ENCODE measurements at places on chromosomes 11 and 22.

- DNase-seq: peak; percentile 9
Measured at GRCh38 chr11:75031771-75032549, 43.2 kb downstream of the NEU3 start.

- no peak for DNase-seq
Measured at GRCh38 chr11:121927097-121927785, 188.8 kb downstream of the BLID start.

GRCh38 chr22:22603470-22603947 is 40.9 kb upstream of the GGTLC2 start:
- DNase-seq: no peak

DNA sequence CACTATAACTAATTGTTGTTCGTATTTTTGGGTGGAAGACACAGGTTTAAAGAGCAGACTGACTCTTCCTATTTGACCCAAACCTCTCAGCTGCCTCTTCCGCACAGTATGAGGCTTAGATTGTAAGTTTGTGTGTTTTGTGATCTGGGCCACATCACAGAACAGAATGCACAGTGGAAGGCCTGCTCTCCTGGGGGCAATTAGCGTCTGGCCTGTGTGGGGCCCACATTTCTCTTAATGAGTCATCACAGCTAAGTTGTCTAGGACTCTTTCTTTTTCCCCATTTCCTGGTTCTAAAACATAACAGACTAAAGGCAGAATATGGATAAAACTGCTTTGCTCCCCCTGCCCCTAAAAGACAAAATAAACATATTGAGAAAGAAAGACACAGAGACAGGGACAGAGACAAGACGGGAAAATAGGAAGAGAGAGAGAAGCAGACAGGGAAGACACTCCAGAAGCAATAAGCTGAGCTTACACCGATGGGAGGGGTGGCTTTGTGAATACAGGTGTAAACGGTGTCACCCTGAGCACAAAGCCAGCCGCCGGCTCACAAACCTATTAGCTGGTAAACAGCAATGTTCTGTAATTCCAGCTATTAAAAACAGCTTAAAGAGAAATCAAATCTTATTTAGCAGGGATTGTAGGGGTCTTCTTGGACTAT is 127.4 kb upstream of the OPCML start:
- DNase-seq: no peak

DNA sequence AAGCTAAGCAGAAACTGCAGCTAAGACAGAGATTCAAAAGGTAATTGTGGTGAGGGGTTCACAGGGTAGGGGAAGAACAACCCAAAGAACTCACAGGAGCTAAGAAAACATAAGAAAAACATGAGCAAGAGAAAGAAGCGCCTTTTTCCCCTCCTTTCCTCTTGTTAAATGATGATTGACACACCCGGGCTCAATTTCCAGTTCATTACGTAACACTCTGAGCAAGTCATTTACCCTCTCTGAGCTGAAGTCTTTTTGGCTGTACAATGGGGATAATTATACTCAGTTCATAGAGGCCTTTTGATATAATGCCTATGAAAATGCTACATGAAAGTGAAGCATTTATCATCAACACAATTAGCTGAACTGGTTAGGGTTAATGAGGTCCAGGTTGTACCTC is 17.2 kb downstream of the LRP4 start:
- DNase-seq: no peak

DNA sequence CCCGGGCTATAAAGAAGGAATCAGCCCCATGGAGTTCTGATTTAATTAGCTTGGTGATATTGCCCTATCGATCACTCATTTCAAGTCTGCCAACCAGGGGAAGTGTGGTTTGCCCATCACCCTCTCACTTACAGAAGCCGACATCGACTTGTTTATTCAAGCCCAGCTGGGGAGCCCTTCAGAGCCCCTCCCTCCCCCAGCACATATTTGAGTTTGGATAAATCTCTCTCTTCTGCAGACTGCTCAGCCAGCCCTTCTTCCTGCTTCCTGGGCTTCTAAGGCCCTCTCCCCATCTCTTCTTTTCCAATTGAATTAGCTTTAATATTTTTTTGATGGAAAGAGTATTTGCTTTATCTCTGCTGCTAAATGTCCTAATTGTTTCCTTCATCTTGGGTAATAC is 299.0 kb downstream of the MIAT start:
- no peak for DNase-seq

DNA sequence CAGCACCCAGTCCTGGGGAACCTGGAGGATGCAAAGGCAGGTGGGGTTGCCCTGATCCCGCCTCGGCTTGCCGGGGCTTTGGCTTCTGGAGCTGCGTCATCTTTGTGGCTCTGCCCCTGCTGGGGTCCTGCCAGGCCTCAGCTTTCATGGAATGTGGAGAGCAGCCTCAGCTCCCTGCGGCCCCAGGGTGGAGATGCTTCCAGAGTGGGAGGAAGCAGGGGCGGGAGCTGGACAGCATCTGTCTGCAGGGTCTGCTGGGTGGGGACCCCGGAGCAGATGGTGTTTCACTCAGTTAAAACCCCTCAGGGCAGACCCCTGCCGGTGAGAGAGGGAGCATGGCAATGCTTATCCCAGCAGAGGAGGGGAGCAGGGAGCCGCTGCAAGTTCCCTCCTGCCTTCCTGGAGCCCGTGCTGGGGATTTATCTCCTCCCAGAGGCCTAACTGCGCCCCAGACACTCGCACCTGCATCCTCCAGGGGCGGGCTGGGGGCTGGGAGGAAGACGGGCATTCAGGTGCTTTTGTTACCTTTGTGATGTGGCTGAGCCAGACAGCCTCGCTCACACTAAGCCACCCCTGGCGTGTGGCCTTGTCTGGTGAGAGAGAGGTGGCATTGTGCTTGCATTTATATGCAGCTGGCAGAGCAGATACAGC is 15.7 kb downstream of the GRIK4 start:
- DNase-seq: no peak

- no peak for DNase-seq
Measured at GRCh38 chr11:27161071-27161470, 120.5 kb downstream of the BBOX1 start.

- DNase-seq: no peak
Measured at GRCh38 chr11:35507688-35508087, 17.7 kb downstream of the PAMR1 start.

DNA sequence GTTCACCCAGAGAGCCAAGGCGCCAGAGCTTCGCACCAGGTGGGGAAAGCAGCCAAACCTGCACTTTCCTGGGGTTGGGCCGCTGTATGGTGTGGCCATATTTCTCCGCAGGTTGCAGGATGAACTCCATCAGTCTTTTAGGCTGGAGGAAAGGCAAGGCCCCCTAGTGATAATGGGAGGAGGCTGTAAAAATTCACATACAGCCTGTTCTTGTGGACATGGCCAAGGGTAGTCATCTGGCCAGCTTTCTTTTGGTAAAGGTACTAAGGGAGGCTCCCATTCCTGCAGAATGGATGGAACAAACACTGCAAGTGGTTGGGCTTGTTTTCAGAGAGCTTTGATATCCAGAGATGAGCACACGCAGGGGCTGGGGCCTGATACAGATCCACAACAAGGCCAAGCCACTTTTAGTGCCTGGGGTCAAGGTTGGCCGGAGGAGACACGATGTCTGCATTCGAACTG is 29.6 kb downstream of the C22orf31 start:
- no peak for DNase-seq

GRCh38 chr11:1943977-1944376 is 3.2 kb upstream of the MRPL23 start:
- no peak for DNase-seq

- DNase-seq: no peak
Measured at GRCh38 chr11:116344601-116345000, 428.2 kb downstream of the BUD13 start.

- no peak for DNase-seq
Measured at GRCh38 chr11:19995145-19995544, 165.1 kb downstream of the DBX1 start.

GRCh38 chr11:13837286-13837685 is 125.2 kb upstream of the SPON1 start:
- DNase-seq: no peak

GRCh38 chr11:8545698-8546366 is 48.2 kb downstream of the STK33 start:
- no peak for DNase-seq

DNA sequence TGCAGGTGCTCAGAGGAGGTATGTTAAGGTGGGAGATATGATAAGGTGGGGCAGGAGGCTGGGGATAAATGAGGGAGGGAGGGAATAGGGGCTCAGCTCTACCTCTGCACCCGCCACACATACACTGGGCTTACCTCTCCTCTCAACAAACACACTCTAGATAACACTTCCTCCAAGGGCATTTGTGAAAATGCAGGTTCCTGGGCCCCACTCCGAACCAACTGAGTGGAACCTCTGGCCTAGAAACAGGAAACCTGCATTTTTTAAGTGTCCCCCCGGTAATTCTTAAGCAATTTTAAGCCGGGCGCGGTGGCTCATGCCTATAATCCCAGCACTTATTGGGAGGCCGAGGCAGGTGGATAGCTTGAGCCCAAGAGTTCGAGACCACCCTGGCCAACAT is 46.5 kb upstream of the CD5 start:
- DNase-seq: no peak

DNA sequence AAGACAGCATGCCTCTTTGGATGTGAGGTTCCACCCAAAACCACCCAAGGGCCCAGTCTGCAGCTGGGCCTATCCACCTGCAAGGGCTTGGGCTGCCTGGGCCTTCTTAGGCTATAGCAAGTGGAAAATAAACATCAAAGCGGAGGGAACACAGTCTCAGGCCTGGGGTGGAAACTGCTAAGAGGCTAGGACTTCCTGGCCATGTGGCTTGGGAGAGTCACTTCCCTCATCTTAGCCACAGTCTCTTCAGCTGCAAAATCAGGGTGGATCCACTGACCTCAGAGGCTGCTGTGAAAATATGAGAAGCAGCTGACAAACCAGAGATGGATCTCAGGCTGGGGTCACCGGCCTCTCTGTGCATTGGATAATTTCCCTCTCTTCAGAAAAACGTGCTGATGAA is 30.6 kb upstream of the TFIP11 start:
- no peak for DNase-seq

GRCh38 chr22:28873183-28873963 is 10.0 kb upstream of the ZNRF3 start:
- no peak for DNase-seq

- no peak for DNase-seq
Measured at GRCh38 chr11:44112091-44112821, 16.8 kb downstream of the EXT2 start.

- no peak for DNase-seq
Measured at GRCh38 chr22:42385696-42386095, 46.5 kb downstream of the NFAM1 start.

- DNase-seq: no peak
Measured at GRCh38 chr22:23221351-23221804, 41.1 kb downstream of the BCR start.

GRCh38 chr22:43148581-43148980 is 2.8 kb upstream of the TSPO start:
- DNase-seq: no peak

- no peak for DNase-seq
Measured at GRCh38 chr11:10846660-10847059, 11.2 kb downstream of the ZBED5 start.

DNA sequence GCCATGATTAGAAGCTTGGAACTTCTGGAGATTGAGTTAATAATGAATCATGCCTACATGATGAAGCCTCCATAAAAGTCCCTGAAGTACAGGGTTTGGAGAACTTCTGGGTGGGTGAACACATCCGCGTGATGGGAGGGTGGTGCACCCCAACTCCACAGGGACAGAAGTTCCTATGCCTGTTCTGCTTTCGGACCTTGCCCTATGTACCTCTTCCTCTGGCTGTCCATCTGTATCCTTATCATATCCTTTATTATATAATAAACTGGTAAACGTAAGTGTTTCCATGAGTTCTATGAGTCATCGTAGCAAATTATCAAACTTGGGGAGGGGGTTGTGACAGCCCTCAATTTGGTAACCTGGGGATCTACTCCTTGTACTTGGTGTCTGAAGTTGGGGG is 60.2 kb downstream of the ADM start:
- DNase-seq: no peak

DNA sequence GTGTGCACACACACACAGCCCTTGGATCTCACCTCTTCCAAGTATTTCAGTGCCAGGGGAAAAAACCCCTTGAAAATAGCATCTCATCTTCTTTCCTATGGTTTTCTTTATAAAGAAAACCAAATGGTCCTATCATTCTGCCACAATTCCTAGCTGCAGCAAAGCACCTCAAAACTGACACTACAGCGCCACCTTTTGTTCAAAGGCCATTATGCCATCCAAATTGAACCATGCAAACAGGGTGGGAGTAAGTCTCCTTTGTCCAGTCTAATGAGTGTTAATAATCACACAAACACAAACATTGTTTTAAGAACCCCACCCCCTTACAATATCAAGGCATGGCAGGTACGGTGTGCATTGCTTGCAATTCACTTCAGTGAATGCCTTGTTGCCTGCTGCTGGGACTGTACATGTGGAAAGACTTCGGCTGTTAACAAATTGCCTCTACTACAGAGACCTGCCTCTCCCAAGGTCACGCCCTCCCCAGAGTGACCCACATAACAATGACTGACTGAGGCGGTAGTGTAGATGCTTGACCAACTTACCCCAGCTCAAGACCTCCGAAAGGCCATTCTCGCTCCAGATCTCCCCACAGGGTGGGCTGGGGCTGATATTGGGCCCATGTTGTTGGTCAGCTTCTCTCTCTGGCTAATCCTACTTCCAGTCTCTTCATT is 31.7 kb downstream of the FAM181B start:
- DNase-seq: no peak

DNA sequence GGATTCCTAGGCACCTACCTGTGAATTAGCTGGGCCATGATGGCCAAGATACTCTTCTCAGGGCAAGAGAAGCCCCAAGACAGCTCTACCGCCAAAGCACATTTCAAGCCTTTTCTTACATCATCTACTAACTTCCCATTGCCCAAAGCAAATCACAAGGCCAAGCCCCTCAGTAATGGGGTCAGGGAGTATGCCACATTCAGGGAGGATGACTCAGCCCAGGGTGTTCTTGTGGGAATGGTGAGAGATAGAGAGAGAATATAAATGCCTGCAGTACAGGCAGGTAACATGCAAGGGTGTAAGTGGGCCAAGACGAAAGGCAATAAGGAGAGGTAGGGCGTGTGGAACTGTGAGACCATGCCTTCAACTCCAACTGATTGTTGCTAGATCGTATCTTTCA is 162.5 kb upstream of the ISX start:
- no peak for DNase-seq

DNA sequence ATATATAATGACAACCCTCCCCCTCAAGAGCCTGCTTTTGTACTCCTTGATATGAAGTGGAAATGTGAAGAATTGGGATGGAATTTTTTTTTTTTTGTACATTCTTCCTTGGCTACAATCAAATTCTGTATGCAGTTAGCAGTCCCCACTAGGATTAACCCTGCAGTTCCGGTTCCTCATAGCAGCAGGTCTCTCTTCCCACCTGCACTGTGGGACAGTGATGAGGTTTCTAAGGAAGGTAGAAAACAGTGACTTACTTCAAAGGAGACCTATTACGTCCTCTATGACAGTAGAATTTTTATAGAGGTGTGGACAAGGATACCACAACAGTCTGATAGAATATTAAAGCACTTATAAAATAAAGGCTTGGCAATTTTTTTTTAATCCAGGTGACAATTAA is 46.3 kb upstream of the ALKBH3 start:
- DNase-seq: no peak

DNA sequence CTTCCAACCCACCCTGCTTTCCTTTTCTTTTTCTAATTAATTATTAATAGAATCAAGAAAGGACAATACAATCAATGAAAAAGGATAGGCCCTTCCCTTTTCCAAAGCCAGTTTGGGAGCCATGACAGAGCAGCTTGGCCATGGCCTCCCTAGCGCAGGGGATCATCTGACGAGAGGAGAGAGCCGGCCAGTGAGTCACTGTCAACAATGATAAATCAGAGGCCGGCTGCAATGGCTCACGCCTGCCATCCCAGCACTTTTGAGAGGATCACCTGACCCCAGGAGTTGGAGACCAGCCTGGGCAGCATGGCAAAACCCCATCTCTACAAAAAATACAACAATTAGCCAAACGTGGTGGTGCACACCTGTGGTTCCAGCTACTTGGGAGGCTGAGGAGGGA is 27.5 kb upstream of the KRTAP5-7 start:
- DNase-seq: no peak
